ENCODE measurements at places on chromosomes 5 and 9.

DNA sequence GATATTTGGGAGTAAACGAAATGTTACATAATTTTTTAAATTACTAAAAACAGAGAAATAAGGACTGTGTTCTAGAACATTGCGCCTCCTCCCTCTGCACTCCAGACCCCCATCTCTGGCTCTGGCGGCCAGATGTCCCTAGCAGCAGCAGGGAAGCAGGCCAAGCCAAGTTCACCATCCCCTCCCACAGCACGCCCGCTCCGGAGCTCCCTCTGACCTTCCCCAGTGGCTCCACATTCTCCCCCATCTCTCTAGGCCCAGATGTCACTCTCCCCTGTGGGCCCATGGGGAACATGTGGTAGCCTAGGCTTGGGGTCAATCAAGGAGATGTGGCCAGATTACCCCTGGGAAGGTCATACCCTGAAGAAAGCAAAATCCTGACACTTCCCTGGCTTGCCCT lies 6.3 kb upstream of the WNK2 start:
- no peak for DNase-seq

DNA sequence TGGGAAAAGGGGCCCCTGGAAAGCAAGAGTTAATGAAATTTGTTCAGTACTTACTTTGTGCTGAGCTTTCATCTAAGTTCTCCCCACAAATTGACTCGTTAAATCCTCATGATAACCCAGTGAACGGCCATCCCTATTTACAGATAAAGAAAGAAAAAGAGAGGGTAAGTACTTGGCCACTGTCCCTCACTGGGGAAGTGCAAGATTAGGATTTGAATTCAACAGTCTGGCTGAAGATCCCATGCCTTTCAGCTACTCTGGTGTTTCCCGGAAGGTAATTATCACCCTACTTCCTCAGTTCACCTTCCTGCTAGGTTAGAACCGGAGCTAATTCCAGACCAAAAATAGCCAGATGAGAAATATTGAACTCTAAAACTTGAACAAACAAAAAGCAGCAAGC lies 269.2 kb upstream of the TLE4 start:
- DNase-seq: no peak

DNA sequence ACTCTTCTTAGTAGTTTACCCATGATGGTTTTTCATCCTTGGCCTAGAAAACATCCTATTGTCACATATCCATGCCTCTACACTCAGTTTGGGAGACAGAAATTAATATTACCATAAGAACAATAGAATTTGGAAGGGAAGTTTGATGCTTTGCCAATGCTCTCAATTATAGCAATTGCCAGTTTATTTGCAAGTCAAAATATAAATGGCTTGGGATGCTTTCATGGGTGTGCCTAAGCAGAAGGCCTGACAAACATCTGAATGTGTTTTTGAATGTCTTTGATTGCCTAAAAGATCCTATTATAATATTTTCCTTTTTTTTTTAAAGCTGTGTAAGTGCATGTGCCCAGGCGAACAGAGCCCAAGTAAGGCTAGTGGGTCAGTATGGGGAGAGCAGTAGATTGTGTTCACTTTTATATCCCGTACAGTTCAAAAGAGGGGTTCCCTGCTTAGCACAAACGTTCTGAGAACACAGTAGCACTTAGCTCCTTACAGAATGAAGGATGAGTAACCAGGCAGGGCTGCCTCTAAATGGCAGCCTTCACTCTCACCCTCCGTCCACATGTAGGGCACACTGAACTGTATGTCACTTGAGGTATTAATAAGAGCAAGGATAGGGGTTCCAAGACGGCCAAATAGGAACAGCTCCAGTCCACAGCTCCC lies 56.0 kb upstream of the AGXT2 start:
- no peak for DNase-seq

GRCh38 chr9:130138171-130138653 lies 34.0 kb upstream of the NCS1 start:
- DNase-seq: no peak

DNA sequence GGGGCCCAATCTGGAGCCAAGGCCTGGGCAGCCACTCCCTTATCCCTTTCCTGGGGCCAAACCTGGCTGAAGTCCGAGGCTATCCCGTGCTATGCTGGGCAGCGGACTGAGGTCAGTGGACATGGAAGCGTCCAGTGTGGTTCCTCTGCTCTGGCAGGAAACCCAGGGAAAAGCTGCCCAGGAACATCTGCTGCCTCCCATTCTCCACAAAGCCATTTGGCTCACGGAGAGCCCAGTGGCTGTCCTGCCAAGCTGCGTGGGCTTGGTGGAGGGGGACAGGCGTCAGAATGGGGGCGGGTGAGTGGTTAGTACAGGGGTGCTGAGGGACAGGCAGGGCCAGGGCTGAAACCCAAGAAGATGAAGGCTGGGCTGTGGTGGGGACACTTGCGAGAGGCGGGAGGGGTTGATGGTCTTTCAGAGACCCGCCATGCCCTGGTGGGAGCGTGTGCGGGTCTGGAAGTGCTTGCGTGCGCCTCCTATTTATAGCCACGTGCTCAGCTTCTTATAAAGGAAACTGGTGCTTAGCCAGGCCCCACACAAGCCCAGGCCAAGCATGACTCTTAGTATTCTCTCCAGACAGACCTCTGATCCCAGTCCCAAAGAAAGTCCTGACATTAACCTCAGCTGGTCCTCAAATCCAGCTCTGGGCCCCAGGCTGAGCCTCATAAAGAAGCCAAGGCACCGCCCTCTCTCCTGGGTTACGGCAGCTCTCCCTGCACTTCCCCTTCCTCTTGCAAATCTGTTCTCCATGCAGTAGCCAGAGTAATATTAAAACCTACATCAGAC lies 9.4 kb upstream of the SLC6A7 start:
- peak; percentile 48 for DNase-seq
